ENCODE measurements at places on chromosomes 5 and 9.

- peak; percentile 74 for DNase-seq
Observed at GRCh38 chr5:171825051-171825450, 39.4 kb downstream of the SMIM23 start.

GRCh38 chr5:60295423-60295822, 401.9 kb upstream of the PDE4D start:
- DNase-seq, result no peak

GRCh38 chr5:42494414-42494813, 71.2 kb downstream of the GHR start:
- DNase-seq, result no peak

- DNase-seq, result no peak
Observed at GRCh38 chr5:79707535-79707934, 17.9 kb downstream of the CMYA5 start.

DNA sequence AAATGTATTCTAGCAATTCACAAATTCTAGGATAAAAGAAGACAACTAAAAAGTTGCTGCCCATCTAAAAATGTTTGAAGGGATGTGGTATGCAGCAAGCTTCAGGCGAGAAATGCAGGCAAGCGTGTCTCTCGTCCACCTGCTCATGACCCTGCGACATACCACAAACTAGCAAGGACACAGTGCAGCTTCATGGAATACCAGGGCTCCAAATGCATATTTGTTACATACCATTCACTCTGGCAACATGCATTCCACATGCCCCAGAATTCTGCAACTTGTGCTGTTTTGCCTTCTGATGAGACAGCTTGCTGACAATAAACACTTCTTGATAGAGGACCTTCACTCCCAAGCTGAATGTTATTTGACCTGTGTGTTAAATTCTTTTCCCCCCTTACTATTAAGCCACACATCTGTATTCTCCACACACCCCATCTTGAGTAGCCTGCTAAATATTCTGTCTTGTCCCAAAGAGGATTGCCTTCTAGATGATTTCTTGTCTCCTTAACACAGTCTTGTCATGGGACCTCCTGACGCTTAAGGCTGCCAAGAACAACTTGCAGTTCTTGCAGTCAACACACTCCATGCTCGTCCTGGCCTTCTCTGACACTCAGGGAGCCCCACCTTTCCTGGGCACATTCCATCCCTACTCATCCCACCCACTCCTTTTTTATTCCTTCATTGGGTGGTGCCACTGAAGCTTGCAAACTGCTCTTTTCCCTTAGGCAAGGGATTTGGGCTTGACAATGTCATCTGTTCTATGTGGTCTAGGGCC, 340.5 kb downstream of the PIK3R1 start:
- DNase-seq, result no peak

DNA sequence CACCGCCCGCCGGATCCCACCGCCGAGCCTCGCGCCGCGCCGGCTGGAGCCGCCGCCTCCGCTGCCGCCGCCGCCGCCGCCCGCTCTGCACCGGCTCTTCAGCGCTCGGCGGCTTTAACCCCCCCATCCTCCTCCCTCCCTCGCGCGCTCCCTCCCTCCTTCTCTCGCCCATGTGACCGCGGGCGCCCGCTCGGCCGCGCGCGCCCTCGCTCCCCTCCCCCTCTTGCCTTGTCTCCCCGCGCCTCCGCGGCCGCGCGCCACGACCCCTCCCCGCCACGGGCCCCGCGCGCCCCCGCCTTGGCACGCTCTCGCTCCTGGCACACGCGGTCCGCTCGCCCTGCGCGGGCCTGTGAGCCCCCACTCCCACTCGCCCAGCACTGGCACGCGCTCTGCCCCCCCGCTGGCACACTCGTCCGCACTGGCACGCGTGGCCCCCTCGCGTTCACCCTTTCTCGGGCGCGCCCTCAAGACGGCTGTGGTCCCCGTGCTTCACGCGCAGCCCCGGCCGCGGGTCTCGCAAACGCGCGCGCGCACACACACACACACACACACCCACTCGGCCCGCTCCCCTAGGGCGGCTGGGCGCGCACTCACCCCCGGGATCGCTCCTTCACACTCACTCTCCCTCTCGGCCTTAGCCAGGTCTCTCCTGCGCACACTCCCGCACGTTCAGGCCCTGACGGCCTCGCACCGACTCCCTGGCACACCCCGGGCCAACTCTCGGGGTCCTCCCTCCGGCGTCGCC, at the start of gene CNTFR:
TSS of gene CNTFR (minus strand) at position 89 of the 745 bp plus-strand sequence. CDS start 20,743 bp downstream, outside the sequence.
- no peak for DNase-seq

DNA sequence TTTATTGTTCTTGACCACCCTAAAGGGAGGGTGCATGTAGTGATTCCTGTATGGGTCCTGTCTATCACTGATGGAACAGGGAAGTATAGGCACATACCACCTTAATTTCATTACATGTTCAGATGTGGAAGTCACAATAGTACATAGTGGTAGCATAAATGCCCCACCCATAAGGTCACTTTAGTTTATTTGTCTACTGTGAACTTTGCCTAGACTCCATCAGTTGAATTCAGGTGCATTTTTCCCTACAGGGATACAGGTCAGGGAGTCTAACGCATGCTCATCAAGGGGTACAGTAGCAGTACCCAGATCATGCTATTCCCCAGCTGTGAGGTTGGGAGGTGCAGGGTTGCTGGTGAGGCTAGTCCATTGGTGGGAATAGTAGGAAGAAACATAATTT, 175.0 kb downstream of the MEF2C start:
- DNase-seq, result no peak

DNA sequence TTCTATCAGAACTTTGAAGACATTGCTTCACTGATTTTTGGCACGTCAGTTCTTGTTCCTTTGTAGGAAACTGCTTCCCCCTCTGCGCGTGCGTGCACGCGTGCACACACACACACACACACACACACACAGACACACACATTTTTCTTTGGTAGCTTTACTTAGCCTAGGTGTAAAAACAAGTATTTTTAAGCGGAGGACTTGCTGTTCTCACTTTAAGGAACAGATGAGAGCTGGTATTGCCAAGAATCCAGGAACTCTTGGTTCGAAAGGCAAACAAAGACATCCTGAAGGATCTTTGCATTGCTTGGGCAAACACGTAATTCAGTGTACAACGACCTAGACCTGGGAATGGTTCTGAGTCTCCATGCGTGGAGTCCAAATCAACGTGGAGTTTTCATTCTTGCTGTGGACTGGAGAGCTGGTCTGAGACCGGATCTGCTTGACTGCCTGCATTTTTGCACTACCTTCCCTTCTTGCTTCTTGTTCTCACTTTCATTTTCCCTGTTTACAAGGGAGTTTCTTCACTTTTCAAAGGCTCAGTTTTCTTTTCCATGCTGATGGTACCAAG, 8.2 kb downstream of the TMEM268 start:
- DNase-seq, result no peak

GRCh38 chr9:126119731-126120130, 206.9 kb upstream of the MVB12B start:
- DNase-seq, result no peak

DNA sequence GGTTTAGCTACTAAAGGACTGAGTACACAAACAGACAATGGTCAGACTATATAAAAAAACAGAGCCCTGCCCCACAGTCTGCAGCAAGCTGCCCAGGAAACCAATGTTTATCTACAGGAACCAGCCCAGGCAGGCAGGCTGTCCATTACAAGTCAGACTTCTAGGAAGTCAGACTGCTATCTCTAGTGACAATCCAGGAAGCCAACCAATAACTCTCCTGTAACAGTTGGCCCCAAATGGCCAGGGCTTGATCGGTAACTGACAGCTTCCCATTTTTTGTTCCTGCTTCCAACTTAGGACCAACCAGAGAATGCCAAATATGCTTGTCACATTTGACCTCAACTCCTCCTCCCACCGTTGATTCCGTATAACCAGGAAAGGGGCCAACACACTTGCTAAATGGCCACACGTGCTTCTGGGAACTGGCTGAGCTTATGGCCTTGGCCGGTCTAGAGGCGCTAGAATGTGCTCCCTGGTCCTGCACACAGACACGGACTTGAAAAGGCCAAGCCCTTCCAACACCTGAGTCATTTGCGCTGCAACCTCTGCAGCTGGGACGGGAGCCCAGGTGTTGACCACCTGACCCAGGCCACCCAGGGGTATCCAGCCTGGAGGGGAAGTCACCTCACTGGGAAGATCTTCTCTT, 79.6 kb upstream of the CDK20 start:
- no peak for DNase-seq

DNA sequence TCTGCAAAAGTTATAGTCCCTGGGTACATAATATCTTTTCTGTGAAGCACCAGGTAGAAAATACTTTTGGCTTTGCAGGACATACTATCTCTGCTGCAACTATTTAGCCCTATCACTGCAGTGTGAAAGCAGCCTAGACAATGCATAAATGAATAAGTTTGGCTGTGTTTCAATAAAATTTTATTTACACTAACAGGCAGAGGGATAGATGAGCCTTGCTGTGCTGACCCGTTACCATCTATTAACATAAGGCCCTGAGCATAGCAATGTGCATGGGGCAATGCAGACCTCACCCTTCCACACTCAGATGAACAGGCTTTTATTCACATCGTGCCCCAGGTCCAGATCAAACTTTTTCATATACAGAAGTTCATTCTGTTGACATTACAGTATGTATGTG, 27.8 kb downstream of the RASEF start:
- no peak for DNase-seq

GRCh38 chr5:163682234-163682633, 176.8 kb downstream of the MAT2B start:
- DNase-seq, result no peak

DNA sequence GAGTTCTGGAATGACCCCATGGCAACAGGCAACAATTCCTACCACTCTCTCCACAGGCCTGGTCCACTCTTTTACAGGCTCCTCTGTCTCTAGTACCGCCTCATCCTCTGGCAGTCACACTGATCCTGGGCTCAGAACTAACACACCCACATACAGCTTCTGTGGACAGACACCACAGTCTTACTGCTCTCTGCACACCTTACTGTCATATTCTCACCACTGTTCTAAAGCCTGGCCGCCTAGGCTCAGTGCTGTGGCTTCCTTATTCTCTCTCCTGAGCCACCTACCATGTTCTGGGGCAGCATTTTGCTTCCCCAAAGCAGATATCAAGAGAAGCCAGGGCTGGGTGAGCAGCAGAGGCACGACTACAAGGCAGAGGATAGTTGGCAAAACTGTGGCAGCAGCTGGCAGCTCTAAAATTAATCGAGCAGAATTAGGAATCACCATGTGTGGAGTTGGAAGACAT, 14.8 kb downstream of the REEP5 start:
- DNase-seq, result no peak

GRCh38 chr9:3903273-3903672, 377.5 kb upstream of the RFX3 start:
- no peak for DNase-seq

Measured in RCC 7860 (cell line).